Stimulated activated CD8-positive, alpha-beta memory T cell treated with anti-CD3 and anti-CD28 coated beads, Interleukin-4, amount 100 ng/mL, for 1 hour (primary cell): ENCODE measurements at places on chromosomes 11 and 22.

DNA sequence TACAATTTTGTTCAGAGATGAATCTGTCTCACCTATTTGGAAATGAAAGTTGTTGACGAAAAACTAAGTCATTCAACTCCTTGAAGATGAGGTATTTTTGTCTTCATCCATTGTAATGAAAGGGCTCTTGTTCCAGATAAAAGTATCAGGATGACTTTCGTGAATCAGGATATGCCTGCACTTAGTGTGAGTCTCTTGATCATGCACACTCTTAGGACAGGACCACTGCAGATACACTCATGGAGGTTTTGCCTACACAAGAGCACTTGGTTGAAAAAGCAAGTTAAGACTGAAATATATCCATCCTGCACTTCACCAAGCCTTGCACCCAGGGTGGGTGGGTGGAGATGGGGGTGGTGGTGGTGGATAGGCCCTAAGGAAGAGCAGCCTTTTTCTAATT lies 120.8 kb upstream of the MTMR2 start:
- DNase-seq = no peak

GRCh38 chr22:40479126-40479800 lies 108.9 kb downstream of the SGSM3 start:
- no peak for DNase-seq

DNA sequence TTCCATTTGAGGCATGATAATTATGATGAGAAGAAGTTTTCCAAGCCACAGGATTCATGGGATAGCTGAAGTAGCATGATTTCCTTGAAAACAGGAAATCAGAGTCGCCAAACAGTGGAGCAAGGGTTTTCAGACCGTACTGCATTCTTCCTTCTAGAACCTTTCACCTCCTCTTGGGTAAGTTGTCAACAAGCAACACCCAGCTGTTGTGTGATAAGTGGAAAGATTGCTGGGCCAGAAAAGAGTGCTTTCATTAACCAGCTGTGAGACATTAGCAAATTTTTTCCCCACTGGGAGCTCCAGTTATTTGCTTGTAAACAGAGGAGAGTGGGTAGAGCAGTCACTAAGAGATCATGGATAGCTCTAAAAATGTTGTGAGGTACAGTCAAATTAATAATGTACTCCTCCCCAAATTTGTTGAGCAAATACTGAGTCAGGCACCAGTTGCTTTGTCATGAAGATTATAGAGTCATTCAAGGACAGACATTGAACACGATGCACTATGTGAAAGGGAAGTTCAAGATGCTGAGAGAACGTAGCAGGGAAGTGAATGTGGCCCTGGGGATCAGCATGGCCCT lies 11.7 kb upstream of the MPEG1 start:
- no peak for DNase-seq

- DNase-seq = no peak
These were observed 81.5 kb upstream of the LMO1 start for GRCh38 chr11:8345179-8345578.

DNA sequence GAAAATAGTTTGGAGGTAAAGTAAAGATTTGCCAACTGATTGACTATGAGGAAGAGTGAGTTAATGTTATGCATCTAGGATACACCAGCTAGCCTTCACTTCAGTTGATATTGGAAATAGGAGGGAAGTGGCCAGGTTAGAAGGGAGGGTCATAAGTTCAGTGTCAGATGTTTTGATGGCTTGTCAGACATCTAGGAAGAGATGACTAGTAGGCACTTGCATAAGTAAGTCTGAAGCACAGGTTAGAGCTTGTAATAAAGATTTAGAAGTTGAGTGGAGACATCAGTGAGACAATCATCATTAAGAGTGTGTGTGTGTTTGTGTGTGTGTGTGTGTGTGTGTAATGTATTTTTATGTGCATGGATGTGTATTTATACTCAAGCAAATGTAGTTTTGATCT lies 146.1 kb downstream of the OR4C45 start:
- no peak for DNase-seq

DNA sequence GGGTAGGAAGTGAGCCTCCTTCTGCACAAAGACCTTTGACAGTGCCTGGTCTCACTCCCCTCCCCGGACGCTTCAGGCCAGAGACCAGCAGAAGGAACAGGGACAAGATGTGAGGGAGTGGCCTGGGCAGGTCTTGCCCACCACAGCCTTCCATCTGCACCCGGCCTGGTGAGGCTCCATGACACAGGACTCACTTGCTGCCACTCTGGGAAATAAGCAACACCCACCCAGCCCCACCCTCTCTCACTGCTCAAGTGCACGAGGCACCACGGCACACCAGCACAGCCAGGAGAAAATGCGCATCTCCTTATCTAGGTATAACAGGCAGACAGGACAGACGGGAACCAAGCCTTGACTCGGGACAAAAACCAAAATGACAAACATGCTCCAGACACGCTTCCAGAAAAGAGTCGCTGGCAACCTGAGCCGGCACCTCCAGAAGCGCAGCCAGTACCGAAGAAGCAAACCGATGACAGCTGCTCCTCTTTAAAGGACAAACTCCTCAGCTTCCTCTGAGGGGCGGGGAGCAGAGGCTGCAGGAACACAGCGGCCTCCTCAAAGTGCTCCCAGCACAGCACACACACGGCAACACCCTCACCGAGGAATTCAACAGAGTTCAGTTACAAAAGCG lies 41.7 kb downstream of the BRD1 start:
- no peak for DNase-seq

DNA sequence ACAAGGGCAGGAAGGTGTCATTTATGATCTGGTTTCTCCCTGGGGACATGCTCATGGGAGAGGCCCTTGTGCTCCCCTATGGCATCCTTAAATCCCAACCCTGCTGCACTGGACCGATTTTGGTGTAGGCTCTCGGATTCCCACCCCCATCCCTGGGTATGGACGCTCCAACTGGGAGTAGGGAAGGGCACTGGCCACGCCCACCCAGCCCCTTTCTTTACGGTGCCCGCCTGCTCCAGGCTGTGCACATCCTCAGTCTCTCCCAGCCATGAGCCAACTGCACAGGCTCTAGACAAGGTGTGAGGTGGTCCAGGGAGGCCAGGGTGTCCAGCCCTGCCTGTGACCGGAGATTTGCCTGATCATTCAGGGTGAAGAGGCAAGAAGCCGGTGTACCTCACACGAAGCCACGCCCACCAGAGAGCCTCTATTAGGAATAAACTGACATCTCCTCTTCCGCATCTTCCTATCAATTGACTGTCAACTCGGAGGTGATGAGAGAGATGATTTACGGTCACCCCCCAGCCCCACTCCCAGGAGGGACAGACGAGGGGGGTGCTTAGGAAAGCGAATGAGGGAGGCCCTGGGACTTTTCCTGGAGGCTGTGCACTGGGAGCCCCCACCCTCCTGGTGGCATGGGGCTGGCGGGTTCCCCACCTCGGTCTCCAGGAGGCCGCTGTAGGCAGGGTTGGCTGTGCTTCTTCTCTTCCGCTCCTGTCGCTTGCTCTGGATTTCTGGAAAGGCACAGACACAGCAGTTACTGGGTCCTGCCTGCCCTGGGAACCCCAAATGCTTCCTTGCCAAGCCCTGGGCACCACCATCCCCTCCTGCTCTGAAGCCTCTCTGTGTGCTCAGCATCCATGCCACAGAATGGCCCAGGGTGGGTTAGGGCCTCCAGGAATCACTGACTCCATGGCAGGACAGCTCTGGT lies 116.7 kb downstream of the PHF21B start:
- DNase-seq = no peak

GRCh38 chr11:109514313-109515018 lies 92.5 kb downstream of the C11orf87 start:
- no peak for DNase-seq

DNA sequence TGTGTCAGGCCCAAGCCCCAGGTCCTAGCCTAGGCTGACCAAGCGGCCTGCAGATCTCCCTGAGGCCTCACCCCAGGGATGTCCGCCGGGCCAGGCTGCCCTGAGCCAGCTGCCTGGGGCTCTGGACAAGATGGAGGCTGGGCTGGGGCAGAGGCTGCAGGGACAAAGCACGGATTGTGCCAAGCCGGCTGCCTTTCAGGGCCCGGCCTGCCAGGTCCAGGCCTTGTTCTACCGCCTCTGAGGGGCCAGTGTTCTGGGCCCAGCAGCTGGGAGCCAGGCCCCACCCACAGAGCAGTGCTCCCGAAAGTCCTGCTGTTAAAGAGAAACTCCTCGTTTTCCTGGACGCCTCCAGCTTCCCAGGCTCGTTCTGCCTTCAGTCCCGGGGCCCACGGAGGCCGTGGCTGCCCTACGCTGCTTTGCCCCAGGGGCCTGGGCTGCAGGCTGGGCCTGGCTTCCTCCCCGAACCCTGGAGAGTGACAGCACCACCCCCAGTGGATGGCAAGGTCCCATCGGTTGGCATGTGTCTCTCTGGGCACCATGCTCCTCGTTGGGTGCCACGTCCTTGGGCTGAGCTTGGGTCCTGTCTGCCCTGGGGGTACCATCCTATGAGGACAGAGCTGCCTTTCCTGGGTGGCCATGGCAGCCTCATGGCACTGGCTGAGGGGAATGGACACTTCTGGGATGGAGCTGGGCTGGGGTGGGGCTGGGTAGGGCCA lies 7.6 kb downstream of the BRSK2 start:
- no peak for DNase-seq

- no peak for DNase-seq
These were observed 55.4 kb upstream of the BID start for GRCh38 chr22:17829695-17830042.

- no peak for DNase-seq
These were observed 96.9 kb downstream of the CNTN5 start for GRCh38 chr11:99117603-99118002.

DNA sequence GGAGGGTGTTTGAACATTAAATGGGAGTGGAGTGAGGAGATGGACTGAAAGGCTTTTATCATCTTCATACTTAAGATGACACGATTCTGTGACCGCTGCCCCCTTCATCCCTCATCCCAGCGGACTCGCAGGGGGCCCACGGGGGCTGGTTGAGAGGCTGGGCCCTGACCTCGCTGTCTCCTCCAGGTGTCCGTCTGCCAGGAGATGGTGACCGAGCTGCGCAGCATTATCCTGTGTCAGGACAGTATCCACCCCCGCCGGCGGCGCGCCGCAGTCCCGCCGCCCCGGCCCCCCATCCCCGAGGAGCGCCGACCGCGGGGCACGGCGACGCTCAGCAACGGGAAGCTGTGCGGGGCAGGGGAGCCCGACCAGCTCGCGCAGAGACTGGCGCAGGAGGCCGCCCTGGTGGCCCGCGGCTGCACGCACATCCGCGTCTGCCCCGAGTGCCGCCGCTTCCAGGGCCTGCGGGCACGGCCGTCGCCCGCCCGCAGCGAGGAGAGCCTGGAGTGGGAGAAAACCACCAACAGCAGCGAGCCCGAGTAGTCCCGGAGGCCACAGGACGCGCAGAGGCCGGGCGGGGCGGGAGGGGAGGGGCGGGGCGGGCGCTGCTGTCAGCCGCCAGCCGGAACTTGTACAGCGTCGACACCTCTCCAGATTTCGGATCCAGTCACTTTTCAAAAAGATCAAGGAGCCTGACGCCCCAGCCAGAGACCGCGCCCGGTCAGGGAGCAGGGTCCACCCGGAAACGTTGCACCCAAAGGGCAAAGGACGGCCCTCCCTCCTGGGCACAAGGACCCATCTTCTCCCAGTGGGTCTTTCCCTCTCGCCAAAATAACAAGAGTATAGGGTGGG lies 38.0 kb upstream of the TBCEL start:
- DNase-seq = no peak

DNA sequence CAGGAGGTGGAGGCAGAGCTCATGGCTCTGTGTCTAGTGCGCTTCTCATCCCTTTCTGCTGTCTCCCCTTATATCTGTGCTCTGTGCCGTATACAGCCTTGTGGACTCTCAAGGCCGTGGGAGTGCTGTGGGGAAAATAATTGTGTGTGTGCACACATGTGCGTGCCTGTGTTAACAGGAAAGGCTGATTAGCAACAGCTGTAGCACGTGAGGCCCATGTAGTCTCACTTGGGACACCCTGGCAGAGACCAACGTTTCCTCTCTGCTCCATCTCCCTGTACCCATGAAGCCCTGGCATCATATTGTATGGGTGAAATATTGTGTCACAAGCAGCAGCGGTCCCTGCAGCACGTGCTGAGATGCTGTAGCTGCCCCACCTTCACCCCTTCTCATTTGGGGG lies 109.3 kb downstream of the LRRC32 start:
- DNase-seq = no peak

GRCh38 chr11:11977206-11977938 lies 31.1 kb downstream of the DKK3 start:
- no peak for DNase-seq

GRCh38 chr11:67588136-67588503 lies 4.5 kb downstream of the GSTP1 start:
- DNase-seq = no peak

DNA sequence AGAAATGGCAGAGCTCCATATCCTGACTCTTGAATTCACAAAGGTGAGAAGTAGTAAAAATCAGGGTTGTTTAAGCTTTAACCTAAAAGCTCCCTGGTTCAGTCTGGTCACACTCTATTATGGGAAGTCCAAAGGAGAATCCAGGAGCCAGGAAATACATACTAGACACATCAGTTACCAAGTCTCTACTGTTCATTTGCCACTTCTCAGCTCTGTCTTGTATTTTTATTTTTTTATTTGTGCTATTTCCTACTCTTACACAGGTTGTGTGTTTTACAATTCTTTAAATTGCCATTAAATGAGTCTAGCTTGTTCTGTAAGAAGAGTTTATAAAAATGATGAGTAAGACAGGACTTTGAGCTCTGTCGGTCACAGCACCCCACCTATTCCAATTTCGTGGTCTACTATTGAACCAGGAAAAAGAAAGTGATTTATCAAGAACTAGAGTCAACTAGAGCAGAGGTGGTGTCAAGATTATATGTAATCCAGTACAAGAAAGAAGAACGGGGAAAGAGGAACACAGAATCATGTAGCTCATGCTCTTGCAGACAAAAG lies 9.7 kb downstream of the MS4A12 start:
- DNase-seq = no peak

GRCh38 chr11:66595245-66595904 lies 2.4 kb downstream of the CCS start:
- DNase-seq = no peak

- no peak for DNase-seq
These were observed 47.1 kb downstream of the MTNR1B start for GRCh38 chr11:93016595-93016994.

- no peak for DNase-seq
These were observed 20.1 kb upstream of the ADORA2A start for GRCh38 chr22:24407278-24407665.

DNA sequence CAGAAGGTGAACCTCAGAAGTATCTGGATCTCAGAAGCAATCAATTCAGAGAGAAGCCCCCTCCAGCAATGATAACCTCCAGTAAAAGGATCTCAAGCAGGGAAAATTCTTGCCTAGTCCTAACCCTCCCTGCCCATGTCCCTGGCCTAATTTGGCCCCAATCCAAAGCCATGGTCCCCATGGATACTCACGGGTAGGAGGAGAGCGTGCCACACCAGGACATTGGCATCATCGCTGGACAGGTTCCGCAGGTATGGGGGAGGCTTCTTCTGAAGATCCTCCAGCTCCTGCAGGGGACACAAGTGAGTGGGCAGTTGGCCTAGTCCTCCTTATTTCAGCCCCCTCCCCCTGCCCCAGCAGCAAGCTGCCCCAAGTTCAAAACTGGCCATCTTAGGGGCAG lies 7.3 kb downstream of the UBE2L6 start:
- no peak for DNase-seq

- no peak for DNase-seq
These were observed 28.4 kb downstream of the RELT start for GRCh38 chr11:73404506-73405145.

GRCh38 chr11:66844496-66845142 lies 1.4 kb downstream of the RCE1 start:
- no peak for DNase-seq

GRCh38 chr22:33766091-33766490 lies 154.2 kb downstream of the LARGE1 start:
- DNase-seq = no peak

GRCh38 chr22:30046716-30047363 lies 33.4 kb upstream of the HORMAD2 start:
- no peak for DNase-seq

GRCh38 chr11:324156-324555 lies 3.5 kb upstream of the IFITM3 start:
- no peak for DNase-seq
